ENCODE measurements at places on chromosomes 7 and 10.

DNA sequence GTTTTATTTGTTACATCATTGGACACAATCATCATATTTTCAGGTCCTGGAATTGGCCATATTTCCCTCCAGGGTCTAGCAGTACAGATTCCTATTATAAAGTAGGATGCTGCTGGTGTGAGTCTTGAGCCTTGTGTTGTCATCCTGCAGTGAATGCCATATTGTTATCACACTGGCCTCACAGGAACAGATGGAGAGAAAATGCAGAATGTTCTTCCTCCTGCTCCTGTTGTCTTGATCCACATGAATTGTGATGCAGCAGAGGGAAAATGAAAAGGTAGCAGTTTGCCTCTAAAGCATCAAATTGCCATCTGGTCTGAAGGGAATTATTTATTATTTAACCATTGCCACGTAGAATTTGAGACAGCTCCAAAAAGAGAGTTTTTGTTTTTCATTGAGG lies 248.6 kb downstream of the GPAM start:
- DNase-seq = no peak

GRCh38 chr7:15326044-15326644 lies 235.7 kb downstream of the AGMO start:
- peak; percentile 26 for DNase-seq

GRCh38 chr7:25858525-25859411 lies 293.2 kb upstream of the NFE2L3 start:
- no peak for DNase-seq

- DNase-seq = no peak
These were observed 215.6 kb downstream of the TCF7L2 start for GRCh38 chr10:113165673-113166072.

DNA sequence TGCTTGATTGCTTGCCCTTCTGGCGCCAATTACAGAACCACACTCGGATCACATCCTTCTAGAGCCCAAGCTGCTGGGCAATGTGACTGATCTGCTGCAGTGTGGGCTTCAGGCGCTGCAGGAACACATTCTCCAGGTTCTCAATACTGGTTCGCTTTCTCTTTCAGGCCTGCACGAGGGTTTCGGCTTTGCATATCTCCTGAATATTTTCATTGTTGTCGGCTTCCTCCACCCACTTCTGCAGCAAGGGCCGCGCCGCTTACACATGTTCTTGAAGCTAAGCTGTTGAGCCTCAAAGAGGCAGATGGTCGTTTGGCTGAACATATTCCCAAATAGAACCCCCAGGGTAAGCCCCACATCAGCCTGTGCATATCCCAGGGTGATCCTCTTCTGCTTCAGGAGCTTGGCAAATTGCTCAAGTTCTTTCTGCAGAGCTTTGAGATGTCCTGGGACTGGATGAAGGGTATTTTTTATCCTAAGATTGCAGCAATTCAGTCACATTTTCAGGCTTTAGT lies 64.6 kb downstream of the HERC4 start:
- DNase-seq = no peak

- DNase-seq = no peak
These were observed 20.8 kb upstream of the SDHAF3 start for GRCh38 chr7:97096661-97097060.

- DNase-seq = no peak
These were observed at the start of gene KIAA1217 for GRCh38 chr10:24208661-24209431. Gene KIAA1217 (plus strand): TSS chr10:24209138. CDS start chr10:24209194, 56 bp downstream.

DNA sequence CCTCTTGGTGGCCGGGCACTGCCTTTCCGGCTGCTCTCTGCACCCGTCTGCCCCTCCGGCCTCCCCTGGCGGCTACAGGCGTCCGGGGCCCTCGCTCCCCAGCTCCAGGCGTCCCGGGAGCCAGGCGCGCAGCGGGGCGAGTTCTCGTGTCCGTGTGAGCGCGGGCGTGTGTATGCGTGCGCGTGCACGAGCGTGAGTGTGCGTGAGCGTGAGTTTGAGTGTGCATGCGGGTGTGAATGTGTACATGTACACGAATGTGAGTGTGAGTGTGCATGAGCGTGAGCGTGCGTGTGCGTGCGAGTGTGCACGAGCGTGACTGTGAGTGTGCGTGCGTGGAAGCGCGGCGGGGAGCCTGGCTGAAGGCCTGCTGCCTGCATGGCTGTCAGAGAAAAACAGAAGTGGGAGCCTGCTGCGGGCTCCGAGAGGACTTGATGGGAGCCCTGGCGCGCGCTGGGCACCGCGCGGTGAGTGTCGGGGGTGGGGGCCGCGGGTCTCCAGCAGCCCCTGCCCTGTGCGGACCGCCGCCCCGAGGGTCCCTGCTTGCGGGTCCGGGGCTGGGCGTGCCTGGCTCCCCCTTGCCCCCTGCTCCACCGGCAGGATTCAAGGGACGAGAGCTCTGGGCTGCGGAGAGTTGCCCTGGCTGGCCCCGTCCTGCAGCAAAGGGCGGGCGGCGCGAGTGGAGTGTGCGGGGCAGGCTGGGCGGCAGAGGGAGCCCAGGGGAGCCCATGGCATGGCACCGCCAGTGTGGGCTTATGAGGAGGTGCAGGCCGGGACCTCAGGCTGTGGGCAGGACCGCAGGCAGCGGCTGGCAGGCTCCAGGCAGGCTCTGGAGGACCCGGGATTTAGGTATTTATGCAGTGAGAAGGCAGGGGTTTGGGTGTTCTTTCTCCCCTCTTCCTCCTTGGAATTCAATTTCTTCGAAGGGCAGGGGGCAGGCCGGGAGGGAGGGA lies 75.8 kb upstream of the EN2 start:
- no peak for DNase-seq

- no peak for DNase-seq
These were observed 16.2 kb downstream of the RAMP3 start for GRCh38 chr7:45173596-45174327.

DNA sequence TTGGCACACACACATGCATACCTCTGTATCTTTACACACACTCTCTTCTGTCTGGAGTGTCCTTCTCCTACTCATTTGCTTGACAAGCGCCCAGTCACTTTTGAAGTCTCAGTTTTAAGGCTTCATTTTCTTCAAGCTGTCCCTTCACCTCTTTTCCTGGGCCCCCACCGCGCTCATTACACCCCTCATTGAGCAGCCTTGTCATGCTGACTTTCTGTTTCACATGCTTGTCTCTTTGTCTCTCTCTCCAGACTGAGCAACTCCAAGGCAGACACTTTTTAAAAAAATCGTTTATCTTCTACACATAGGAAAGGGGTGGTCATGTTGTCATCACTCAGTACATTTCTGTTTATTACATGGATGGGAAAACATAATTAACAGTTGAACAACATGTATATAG lies 225.2 kb upstream of the FZD1 start:
- no peak for DNase-seq

- DNase-seq = no peak
These were observed 186.0 kb upstream of the AKR1E2 start for GRCh38 chr10:4639960-4640359.

GRCh38 chr7:132077971-132078685 lies 498.1 kb downstream of the PLXNA4 start:
- DNase-seq = no peak

DNA sequence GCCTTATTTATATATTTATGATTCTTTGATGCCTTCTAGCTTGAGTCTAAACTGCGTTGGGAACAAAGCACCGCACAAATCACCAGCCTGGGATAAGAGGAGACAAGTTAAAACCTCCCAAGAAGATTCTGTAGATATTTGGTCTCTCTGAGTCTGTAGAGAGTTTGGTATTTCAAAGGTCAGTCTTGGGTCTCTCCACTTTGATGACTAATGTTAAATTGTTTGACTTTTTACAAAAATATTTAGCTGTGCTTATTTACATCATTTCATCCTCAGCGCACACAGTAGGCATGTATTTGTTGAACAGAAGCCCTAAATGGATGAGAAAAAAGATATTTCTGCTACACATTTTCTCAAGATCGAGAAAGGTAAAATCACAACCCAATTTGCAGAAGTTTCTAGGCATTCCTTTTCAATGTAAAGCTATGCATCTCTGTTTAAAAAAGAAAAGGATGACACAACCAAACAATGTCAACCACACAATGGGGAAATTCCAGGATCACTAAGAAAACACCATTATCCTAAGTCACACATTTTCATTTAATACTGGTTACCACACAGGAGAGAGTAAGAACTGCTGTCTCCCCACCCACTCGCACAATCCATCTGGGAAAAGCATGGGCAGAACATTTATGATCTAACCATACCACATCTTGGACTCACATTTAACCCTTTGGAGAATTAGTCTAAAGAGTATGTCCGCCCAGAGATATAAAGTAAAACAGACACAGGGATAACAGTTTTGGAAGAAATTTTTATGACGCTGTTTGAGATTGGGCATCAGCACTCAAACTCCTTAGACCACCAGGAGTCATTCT lies 4.4 kb downstream of the CDK6 start:
- peak; percentile 64 for DNase-seq

DNA sequence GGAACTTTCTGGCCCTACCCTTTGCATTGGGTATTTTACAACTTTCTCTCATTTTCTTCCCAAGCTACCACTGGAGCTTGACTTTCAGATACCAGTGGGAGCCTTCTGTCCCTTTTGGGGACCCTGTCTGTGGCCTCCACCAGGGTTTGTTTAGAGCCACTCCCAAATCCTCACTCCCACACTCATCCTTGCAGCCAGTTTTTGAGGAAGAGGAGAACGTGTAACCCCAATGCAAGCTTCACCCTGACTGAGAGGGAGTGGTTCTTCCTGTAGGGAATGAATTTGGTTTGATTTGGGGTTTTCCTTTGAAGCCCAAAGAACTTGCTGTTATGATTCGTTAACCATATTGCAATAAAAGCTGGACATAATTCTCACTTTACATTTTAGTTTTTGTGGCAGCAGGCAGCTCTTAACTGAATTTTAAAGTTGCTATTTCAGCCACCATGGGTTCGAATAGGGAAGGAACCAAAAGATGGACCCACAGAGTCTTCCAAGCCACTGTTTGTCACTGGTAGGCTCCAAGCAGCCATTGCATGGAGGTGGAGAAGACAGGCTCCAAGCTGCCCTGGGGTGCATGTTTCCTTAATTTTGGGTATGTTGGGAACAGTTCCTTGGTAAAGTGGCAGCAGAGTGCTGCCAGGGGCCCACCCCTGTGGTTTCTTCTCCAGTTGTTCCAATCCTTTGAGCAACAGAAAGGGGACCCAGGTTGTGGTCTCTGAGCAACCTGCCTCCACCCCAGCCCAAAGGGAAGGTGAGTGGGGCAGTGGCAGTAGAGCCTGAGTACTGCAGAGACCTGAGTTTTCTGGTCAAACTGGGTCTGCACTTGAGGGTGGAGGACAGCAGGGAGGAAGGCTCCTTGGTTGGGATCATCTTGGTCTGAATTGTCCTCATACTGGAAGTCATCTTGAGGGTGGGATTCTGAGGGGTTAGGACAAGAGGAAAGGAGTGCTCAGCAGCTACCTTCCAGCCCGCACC lies 5.1 kb downstream of the EVX1 start:
- DNase-seq = no peak

DNA sequence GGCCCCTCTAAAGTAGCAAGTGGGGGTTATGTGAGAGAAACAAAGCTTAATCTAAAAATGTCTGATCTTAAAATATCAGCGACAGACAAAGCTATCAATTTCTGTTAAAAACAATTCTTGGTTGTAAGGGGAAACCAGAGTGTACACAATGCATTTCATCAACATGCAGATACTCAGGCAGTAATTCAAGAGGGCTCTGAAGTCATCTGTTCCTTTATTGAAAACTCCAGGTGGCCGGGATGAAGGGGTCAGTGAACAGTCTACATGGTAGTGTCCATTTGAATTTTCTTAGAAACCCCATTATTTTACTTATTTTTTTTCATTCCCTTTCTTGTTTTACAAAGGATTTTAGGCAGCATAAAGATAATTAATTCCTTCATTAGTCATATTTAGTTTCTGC lies 36.7 kb upstream of the BTBD16 start:
- DNase-seq = no peak

DNA sequence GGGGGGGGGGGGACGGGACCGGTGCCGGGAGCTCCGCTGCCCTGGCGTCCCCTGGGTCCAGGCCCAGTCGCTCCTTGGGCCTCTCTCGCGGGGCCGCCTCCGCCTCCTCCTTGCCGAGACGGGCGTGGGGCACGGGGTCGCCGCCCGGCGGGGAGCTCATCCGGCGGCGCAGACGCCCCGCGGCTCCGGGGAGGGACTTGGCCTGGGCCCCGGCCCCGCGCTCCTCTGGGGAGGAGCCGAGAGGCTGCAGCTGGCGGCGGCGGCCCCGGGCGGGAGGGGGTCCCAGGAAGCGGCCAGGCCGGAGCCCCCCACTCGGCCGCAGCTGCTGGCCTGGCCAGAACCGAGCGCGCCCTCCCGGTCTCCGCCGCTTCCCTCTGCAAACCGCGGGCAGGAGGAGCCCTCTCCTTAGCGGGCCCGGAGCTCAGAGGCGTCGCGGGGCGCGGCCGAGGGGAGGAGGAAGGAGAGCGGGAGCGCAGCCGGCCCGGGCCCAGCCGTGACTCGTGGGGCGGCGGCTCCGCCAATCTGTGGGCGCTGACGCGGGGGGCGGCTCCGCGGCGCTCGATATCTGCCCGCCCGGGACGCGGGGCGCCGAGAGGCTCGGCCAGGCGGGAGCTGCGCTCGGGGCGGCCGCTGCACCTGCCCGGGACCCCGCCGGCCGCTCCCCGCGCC lies at the start of gene FAM20C:
FAM20C (plus strand) TSS at position 591 of the 669 bp plus-strand sequence. CDS start 629 bp downstream, outside the sequence.
- peak; percentile 38 for DNase-seq

GRCh38 chr10:89975771-89976170 lies 274.4 kb downstream of the KIF20B start:
- DNase-seq = no peak

GRCh38 chr10:5095687-5096086 lies 1.5 kb downstream of the AKR1C3 start:
- DNase-seq = no peak

- DNase-seq = no peak
These were observed 519 bp downstream of the ITGB8 start for GRCh38 chr7:20330928-20331909.

- no peak for DNase-seq
These were observed at the start of gene RARRES2 for GRCh38 chr7:150341263-150342120. Gene RARRES2 (minus strand): TSS chr7:150341629. CDS start chr7:150340609, 1,020 bp downstream.

- no peak for DNase-seq
These were observed 66.1 kb downstream of the STEAP1B start for GRCh38 chr7:22433710-22434460.

GRCh38 chr7:3112479-3113134 lies 68.9 kb upstream of the CARD11 start:
- DNase-seq = no peak

DNA sequence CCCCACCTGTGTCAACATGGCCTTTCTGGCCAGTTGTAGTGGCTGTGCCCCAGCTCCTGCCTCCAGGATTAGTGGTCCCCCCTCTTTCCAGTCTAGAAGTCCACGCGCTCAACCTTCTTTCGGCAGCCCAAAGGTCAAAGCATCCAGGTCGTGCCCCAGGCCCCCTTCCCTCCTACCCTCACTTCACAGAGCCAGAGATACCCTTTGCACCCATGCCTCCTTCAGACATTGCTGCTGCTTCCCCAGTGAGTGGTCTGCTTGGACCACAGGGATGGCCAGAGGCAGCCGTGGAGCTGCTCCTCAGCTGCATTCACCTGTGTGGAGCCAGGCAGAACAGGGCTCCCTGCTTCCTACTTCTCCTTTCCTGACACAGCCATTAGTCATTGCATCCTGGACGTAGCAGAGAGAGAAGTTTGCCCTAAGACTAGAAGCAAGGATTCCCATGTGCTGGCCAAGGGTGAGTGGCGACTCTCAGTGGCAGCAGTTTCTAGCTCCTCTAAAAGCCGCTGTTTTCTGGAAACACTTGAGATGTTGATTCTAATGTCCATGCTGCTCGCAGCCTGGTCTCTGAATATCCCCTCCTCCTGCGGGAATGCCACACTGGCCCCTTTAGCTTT lies 243.1 kb upstream of the SHH start:
- no peak for DNase-seq

- DNase-seq = no peak
These were observed 22.3 kb downstream of the AHCYL2 start for GRCh38 chr7:129247087-129247486.
